ENCODE measurements at places on chromosomes 7 and 10.

GRCh38 chr10:112379635-112380296 lies 5.8 kb downstream of the ACSL5 start:
- DNase-seq = no peak

DNA sequence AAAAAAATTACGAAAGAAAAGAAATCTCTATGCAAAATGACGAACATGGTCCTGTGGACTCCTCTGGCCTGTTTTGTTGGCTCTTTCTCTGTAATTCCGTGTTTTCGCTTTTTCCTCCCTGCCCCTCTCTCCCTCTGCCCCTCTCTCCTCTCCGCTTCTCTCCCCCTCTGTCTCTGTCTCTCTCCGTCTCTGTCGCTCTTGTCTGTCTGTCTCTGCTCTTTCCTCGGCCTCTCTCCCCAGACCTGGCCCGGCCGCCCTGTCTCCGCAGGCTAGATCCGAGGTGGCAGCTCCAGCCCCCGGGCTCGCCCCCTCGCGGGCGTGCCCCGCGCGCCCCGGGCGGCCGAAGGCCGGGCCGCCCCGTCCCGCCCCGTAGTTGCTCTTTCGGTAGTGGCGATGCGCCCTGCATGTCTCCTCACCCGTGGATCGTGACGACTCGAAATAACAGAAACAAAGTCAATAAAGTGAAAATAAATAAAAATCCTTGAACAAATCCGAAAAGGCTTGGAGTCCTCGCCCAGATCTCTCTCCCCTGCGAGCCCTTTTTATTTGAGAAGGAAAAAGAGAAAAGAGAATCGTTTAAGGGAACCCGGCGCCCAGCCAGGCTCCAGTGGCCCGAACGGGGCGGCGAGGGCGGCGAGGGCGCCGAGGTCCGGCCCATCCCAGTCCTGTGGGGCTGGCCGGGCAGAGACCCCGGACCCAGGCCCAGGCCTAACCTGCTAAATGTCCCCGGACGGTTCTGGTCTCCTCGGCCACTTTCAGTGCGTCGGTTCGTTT lies 83.5 kb upstream of the SLF2 start:
- DNase-seq = no peak

DNA sequence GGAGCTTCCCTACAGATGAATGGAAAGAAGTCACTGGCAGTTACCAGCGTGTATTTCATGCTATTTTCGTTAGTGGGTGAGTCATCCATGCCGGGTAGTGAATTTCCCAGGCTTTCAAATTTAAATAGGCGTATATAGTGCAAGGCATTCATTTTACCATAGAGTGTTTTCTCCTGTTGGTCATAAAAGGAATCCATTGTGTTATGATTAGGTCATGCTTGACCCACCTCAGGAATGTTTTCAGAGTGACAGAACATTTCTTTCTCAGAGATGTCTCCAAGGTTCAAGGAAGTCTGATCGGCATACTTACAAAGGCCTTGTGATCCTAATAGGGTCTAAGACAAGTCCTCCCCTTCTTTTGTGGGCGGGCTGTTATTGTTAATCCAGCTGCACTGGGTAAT lies 110.7 kb downstream of the AKR1D1 start:
- no peak for DNase-seq

GRCh38 chr10:62992145-62992721 lies 140.9 kb upstream of the NRBF2 start:
- no peak for DNase-seq

DNA sequence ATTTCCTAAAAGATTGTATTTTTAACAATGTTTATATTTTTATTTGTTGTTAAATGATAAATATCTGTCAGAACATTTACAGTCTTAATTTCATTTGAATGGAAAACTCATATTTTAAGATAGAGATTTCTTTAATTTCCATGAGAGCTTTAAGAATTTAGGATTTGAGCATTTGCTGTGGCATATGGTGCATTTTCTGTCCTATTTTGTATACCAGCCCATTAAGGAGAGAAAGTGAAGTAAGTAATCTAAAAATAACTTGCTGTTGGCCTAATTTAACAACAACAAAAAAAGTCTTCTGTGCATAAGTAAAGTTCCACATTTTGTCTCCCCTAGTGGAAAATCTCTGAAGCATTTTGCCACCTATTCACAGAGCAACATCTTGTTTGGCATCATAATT lies 190.9 kb upstream of the PPP1R3A start:
- no peak for DNase-seq

DNA sequence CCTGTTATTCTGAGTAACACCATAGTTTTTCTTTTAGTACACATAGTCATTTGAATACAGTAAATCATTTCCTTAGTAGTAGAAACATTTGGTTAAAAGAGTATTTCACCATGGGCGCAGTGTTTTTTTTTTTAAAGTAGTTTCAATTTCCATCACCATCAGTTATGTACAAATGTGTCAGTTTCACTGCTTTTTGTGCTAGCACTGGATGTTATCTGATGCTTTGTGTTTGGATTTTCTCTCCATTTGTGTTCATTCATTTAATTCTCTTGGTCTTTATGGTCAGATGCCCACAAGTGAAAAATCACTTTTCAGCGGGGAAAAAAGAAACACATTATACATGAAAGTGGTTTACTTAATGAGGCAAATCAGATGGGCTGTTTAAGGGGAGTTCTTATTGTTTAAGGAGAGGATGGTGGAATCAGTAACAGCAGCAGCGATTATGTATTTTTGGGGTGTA lies 16.0 kb upstream of the HK1 start:
- DNase-seq = no peak

DNA sequence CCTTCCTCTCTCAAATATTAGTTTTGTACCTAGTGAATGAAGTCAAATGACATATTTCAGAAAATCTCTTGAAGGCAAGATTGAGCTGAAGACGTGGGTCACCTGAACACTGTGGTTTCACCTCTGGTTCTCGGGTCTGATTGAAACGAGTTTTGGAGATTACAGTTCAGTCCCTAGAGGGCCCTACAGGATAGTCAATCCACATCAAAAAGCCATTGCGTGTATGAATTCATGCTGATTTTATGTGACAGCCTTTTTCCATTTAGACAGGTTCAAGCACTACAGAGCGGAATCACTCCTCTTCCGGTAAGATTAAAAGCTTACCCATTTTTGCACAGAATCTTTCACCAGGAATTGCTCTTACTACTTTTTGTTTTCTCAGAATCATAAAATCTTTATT lies 62.2 kb downstream of the VIM start:
- DNase-seq = no peak

GRCh38 chr10:131730771-131731497 lies 169.9 kb upstream of the PPP2R2D start:
- DNase-seq = no peak

GRCh38 chr7:149569726-149570422 lies 72.3 kb upstream of the ZNF746 start:
- no peak for DNase-seq

GRCh38 chr7:31023877-31024276 lies 28.2 kb upstream of the ADCYAP1R1 start:
- DNase-seq = no peak

GRCh38 chr10:99555371-99555770 lies 22.6 kb downstream of the NKX2-3 start:
- no peak for DNase-seq

GRCh38 chr7:12210179-12211053 lies 678 bp upstream of the TMEM106B start:
- no peak for DNase-seq

GRCh38 chr7:107118109-107118900 lies 50.5 kb upstream of the HBP1 start:
- no peak for DNase-seq

GRCh38 chr10:458421-458851 lies 231.0 kb downstream of the DIP2C start:
- no peak for DNase-seq

- DNase-seq = no peak
Observed at GRCh38 chr10:100866010-100866409, 46.8 kb upstream of the SLF2 start.

DNA sequence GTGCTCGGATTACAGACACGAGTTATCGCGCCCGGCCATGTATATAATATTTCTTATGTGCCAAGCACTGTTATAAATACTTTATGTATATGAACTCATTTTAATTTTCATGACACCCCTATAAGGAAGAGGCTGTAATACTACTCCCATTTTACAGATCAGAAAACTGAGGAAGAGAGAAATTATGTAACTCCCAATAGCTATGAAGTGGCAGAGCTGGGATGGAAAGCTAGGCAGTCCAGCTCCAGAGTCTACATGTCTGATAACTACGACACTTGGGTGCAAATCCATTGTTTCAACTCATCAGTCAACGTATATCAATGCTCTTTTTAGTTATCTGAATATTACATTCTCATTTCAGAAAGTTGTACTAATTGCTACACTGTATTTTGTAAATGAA lies 17.0 kb downstream of the PDK4 start:
- DNase-seq = no peak

DNA sequence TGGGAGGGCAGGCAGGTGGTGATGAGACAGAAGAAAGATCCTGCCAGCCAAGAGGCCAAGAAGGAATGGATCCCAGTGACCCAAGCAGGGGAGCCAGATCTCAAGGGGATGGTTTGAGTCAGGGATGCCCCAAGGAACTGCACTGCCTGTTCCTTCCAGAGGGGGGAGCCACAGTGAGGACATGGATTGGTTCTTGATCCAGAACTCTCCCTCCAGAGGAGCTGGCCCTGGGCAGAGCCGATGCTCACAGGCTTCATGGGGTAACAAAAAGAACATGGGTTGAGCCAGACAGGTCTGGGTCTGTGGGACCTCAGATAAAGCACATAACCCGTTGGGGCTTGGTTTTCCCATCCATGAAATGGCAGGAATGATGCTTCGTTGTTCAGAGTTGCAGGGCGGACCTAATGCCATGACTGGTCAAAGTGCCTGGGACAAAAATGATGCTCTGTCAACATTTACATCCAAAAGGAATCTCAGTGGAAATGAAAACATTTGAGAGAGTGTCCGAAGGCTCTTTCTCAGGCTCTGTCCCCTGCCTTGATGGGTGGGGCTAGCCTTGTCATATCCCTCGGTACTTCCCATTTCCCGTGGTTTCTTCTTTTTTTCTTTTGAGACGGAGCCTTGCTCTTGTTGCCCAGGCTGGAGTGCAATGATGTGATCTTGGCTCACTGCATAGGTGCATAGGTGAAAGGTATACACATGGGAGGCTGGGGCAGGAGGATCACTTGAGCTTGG lies 4.7 kb upstream of the DENND2A start:
- DNase-seq = no peak

GRCh38 chr10:50508315-50509051 lies 115.3 kb downstream of the SGMS1 start:
- no peak for DNase-seq

- no peak for DNase-seq
Observed at GRCh38 chr7:102264367-102264891, 22.2 kb upstream of the SH2B2 start.

- no peak for DNase-seq
Observed at GRCh38 chr10:133123746-133124356, 36.1 kb downstream of the ADGRA1 start.

DNA sequence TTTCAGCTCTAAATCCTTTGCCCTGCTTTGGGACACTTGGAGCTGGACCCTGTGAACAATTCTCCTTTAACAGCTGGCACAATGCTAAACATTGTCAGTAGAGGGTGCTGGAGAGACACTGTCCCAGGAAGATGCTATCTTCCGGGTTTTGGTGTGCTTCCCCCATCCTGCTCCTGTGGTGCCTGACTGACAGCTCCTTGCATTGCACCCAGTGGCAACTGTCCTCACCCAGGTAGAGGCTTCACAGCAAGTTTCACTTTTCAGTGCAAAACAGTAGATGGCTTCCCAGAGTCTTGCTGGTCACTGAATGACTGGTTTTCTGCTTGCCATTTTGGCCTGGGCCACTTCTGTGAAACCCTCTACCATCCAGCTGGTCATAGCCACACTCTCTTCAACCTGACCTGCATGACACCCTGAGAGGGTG lies 77.3 kb downstream of the CDC14C start:
- no peak for DNase-seq

- no peak for DNase-seq
Observed at GRCh38 chr10:71850021-71850742, 869 bp downstream of the PSAP start.

DNA sequence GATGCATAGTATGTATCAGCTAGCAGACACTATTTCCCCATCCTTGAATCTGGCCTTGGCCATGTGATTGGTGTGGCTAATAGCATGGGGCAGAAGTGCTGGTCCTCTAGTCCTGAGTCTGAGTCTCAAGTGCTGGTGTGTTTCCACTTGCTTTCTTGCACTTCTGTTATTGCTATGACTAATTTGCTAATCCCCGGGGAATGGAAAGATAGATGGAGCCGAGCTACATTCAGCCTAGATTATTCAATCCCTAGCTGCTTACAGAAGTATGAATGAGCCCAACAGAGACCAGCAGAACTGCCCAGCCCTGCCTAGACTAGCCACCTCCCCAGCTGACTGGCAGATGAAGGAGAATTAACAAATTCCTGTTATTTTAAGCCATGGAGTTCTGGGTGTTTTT lies 53.2 kb upstream of the SYPL1 start:
- no peak for DNase-seq

DNA sequence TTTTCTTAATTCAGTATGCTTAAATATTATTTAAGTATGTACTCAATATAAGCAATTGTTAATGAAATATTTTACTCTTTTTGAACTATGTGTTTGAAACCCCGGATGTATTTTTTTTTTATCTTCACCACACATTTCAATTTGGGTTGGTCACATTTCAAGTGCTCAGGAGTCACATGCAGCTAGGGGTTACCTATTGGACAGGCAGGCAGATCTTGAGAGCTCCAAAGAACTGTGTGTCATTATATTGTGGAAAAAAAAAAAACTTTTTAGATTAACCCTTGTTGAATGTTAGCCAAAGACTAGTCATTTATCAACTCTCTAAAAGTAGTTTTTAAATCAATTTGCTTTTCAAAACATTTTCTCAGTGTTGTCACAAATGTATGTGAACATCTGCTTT lies 37.2 kb downstream of the IKZF1 start:
- no peak for DNase-seq

GRCh38 chr7:128860158-128861073 lies 2.2 kb upstream of the ATP6V1F start:
- no peak for DNase-seq

- no peak for DNase-seq
Observed at GRCh38 chr10:124214610-124215375, 121.4 kb upstream of the CHST15 start.

GRCh38 chr7:69739931-69740431 lies 141.7 kb downstream of the AUTS2 start:
- DNase-seq = no peak

DNA sequence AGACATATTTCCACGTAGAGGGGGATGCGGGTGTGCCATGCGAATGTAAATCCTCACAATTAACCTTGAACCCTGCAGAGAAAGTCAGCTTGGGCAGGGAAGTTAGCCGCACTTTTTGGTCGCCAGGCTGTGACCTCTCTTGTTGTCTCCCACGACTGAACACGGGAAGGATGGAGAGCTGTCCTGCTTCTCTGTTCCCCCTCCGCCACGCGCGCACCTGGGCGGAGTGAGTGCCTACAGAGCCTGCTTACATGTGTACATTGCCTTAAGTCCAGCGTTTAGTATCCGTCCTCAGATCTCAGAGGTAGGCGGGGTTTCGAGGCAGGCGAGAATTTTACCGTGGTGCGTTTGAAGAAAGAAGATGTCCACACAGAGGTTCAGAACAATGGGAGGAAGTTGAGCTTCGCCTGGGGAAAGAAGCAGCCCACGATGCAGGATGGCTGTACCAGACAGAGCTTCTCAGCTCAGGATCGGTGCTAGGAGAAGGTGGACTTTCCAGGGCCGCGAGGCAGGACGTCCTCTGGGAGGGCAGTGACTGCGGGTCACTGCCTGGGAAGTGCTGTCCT lies 482 bp upstream of the ERCC6 start:
- no peak for DNase-seq
